ENCODE measurements at places on chromosomes 5 and 9.

DNA sequence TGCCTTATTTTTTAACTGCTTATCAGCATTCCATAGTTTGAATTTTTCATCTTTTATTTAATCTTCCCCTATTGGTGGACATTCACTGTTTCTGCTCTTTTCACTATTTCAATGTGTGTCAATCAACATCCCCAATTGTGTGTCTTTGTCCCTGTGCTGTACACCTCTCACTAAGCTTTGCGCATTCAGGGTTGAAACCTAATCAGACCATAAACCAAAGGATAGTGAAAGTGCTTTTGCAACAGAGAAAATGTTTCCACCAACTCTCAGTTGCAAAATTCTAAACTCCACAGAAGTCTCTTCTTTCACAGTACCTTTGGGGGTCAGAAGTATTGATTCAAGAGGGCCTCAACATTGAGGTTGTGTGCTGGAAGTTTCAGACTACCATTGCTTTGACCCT is 127.1 kb upstream of the SAP30L start:
- H3K27ac ChIP-seq, result no peak overlapping the region
- no peaks in the 10 kb centered on the region for H3K36me3 ChIP-seq
- H3K4me3 ChIP-seq, result no peak overlapping the region
- no peaks in the 10 kb centered on the region for H3K27me3 ChIP-seq
- H3K4me1 ChIP-seq, result peaks cover 4% of the 10 kb centered on the region

- no peak for DNase-seq
- H3K27me3 ChIP-seq, result no peaks in the 10 kb centered on the region
- H3K4me1 ChIP-seq, result peaks cover 2% of the 10 kb centered on the region
- H3K27ac ChIP-seq, result no peak overlapping the region
Observed at GRCh38 chr5:36423578-36424307, 122.0 kb upstream of the RANBP3L start.

GRCh38 chr9:126439883-126440653 is 113.4 kb downstream of the MVB12B start:
- no peak for DNase-seq
- no peak overlapping the region for H3K4me3 ChIP-seq
- peak overlapping the region; percentile 50 for H3K27ac ChIP-seq
- peaks cover 3% of the 10 kb centered on the region for H3K36me3 ChIP-seq
- H3K4me1 ChIP-seq, result peaks cover 18% of the 10 kb centered on the region
- H3K27me3 ChIP-seq, result no peaks in the 10 kb centered on the region

- no peaks in the 10 kb centered on the region for H3K4me1 ChIP-seq
- H3K27me3 ChIP-seq, result no peaks in the 10 kb centered on the region
- no peak overlapping the region for H3K4me3 ChIP-seq
- H3K27ac ChIP-seq, result no peak overlapping the region
Observed at GRCh38 chr9:17824616-17825264, 245.9 kb downstream of the SH3GL2 start.

DNA sequence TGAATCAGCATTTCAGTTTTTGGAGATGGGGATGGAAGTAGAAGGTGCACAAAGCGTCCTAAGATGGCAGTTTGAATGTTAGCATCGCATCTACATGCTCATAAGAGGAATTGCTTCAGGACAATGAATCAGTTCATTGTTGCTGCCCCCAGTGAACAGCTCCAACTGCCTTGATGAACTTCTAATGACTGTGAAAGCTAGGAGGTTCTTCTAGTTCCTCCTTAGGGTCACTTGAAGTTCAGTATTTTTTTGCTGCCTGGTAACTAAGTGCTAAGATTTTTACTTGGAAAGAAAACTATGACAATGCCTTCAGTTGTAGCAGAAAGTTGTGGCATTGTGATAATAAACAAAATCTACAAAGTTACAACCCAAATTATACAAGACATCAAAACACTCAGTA is 271.6 kb downstream of the RAB3C start:
- no peaks in the 10 kb centered on the region for H3K27me3 ChIP-seq
- no peak overlapping the region for H3K27ac ChIP-seq
- no peak for DNase-seq
- H3K36me3 ChIP-seq, result no peaks in the 10 kb centered on the region

- H3K4me1 ChIP-seq, result no peaks in the 10 kb centered on the region
- DNase-seq, result no peak
- H3K27me3 ChIP-seq, result no peaks in the 10 kb centered on the region
- no peak overlapping the region for H3K4me3 ChIP-seq
- H3K36me3 ChIP-seq, result no peaks in the 10 kb centered on the region
Observed at GRCh38 chr9:94700445-94700844, 26.1 kb upstream of the AOPEP start.

DNA sequence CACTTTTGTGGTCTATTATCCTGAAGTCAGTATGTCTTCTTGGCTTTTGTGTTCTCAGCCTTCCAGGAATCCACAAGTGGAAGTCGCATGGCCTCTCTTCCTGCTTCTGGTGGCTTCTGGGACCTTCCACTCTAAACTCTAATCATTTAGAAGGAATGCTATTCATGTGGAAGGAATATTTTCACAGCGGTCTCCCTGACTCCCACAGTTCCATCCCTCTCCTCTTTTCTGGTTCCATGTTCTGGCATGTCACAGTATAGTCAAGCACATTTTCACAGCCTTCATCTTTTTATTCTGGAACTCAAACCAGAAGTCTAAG is 7.3 kb upstream of the RAI14 start:
- H3K4me1 ChIP-seq, result no peaks in the 10 kb centered on the region
- no peak overlapping the region for H3K4me3 ChIP-seq
- DNase-seq, result no peak

- H3K4me1 ChIP-seq, result peaks cover 34% of the 10 kb centered on the region
- no peak overlapping the region for H3K4me3 ChIP-seq
- DNase-seq, result no peak
- no peak overlapping the region for H3K27ac ChIP-seq
- no peaks in the 10 kb centered on the region for H3K36me3 ChIP-seq
- H3K27me3 ChIP-seq, result no peaks in the 10 kb centered on the region
Observed at GRCh38 chr5:135400866-135401265, 1.8 kb upstream of the MACROH2A1 start.

DNA sequence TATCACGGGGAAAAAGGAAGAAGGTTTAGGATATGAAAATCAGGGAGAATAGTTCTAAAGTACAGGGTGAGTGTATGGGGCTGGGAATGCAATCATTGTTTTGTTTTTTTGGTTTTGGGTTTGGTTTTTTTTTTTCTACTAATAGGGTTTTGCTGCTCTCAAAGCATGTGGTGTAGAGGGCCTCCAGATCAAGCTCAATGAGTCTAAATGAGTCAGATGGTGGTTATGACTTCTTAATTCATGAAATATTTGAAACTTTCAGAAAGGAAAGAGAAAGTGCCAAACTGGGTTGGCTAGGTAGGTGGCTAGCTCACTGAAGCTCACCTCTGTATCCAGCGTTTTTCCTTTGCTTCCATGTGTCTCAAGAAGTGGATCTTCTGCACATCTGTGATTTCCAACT is 10.7 kb downstream of the OR1L8 start:
- no peak overlapping the region for H3K4me3 ChIP-seq
- no peak overlapping the region for H3K27ac ChIP-seq
- no peaks in the 10 kb centered on the region for H3K36me3 ChIP-seq
- no peaks in the 10 kb centered on the region for H3K27me3 ChIP-seq
- H3K4me1 ChIP-seq, result no peaks in the 10 kb centered on the region

DNA sequence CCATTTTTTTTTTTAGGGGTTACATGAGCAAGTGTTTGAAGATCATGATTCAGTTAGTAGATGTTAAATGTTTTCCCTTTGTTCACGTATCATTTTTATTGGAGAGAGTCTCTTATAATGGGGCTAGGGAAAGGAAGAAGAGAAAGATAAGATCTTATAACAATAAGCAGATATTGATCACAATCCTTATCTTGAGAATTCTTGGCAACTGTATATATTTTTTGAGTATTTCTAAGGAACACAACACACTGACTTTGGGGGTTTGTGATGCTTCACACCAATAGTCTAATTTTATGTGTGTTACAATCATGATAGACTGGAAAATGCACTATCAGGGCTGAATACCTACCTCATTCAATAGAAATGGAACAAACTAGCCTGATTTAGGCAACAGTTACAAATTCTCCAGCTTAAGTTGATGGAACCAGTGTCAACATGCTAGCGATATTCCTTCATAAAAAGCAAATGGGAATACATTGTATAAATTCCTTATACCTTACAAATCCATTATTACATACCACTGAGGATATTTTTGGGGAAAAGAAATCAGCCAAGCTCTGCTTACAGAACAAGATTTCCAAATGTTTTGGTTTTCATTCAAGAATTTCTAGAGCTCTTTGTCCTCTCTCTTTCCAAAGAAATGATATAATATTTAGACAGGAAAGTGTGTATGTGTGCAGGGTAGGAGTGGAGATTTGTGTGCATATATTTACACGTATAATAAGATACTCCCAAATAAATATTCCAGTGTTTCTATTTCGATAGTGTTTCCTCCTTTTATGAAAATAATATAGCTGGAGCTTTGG is 41.5 kb downstream of the SVEP1 start:
- H3K36me3 ChIP-seq, result no peaks in the 10 kb centered on the region
- H3K4me3 ChIP-seq, result no peak overlapping the region
- no peaks in the 10 kb centered on the region for H3K27me3 ChIP-seq
- H3K27ac ChIP-seq, result no peak overlapping the region

GRCh38 chr5:172902497-172903472 is 56.4 kb upstream of the RPL26L1 start:
- H3K4me1 ChIP-seq, result peaks cover 86% of the 10 kb centered on the region
- H3K27me3 ChIP-seq, result no peaks in the 10 kb centered on the region
- H3K36me3 ChIP-seq, result no peaks in the 10 kb centered on the region
- DNase-seq, result no peak
- peak overlapping the region; percentile 94 for H3K27ac ChIP-seq
- no peak overlapping the region for H3K4me3 ChIP-seq

DNA sequence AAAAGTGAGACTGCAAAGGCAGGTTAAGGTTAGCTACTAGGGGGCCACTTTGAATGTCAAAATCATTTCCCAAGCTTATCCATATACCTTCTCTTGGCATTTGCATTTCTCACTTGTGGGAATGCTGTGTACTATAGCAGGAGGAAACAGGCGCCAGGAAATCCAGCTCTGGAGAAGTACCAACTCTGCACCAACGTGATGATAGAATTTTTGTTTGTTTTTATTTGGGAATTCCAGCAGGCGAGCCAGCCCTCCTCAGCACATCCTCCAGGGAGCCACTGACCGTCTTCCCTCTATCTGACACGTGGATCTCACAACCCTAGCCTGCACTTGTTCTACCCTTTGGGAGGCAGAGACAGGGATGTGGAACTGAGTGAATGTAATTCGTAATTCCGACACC is 318.0 kb downstream of the ACTL7B start:
- H3K4me3 ChIP-seq, result no peak overlapping the region
- H3K27ac ChIP-seq, result no peak overlapping the region
- no peaks in the 10 kb centered on the region for H3K27me3 ChIP-seq
- H3K36me3 ChIP-seq, result no peaks in the 10 kb centered on the region
- H3K4me1 ChIP-seq, result no peaks in the 10 kb centered on the region
- no peak for DNase-seq

DNA sequence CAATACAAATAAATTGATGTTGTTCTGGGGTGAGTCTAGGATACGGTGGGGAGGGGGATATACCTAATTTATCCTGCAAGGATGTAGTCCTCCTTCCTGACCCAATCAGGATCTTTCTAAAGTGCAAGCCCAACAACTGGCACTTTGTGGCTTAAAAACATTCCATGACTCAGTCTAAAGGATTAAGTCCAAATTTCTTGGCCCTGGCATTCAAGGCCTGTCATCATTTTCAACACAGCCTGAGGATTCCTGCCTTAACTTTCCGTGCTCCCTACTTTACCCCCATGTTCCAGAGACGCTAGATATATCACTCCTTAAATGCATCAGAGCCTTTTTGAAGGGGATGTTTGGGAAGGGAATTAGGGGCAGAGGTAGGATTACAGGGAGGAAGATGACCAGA is 1.0 kb downstream of the FAM221B start:
- H3K4me1 ChIP-seq, result peaks cover 53% of the 10 kb centered on the region
- no peaks in the 10 kb centered on the region for H3K27me3 ChIP-seq
- H3K4me3 ChIP-seq, result no peak overlapping the region
- H3K36me3 ChIP-seq, result no peaks in the 10 kb centered on the region
- H3K27ac ChIP-seq, result no peak overlapping the region
- no peak for DNase-seq

GRCh38 chr9:95822583-95823431 is 52.7 kb upstream of the ERCC6L2 start:
- no peaks in the 10 kb centered on the region for H3K36me3 ChIP-seq
- no peak overlapping the region for H3K4me3 ChIP-seq
- no peak overlapping the region for H3K27ac ChIP-seq
- DNase-seq, result no peak
- H3K27me3 ChIP-seq, result no peaks in the 10 kb centered on the region

- H3K36me3 ChIP-seq, result no peaks in the 10 kb centered on the region
- DNase-seq, result no peak
- H3K4me1 ChIP-seq, result peaks cover 34% of the 10 kb centered on the region
- H3K27ac ChIP-seq, result no peak overlapping the region
Observed at GRCh38 chr9:89666364-89666763, 61.6 kb downstream of the GADD45G start.

- H3K36me3 ChIP-seq, result no peaks in the 10 kb centered on the region
- peaks cover 9% of the 10 kb centered on the region for H3K4me1 ChIP-seq
- DNase-seq, result no peak
- no peaks in the 10 kb centered on the region for H3K27me3 ChIP-seq
- no peak overlapping the region for H3K27ac ChIP-seq
- H3K4me3 ChIP-seq, result no peak overlapping the region
Observed at GRCh38 chr5:9538504-9538903, 7.4 kb downstream of the SEMA5A start.

DNA sequence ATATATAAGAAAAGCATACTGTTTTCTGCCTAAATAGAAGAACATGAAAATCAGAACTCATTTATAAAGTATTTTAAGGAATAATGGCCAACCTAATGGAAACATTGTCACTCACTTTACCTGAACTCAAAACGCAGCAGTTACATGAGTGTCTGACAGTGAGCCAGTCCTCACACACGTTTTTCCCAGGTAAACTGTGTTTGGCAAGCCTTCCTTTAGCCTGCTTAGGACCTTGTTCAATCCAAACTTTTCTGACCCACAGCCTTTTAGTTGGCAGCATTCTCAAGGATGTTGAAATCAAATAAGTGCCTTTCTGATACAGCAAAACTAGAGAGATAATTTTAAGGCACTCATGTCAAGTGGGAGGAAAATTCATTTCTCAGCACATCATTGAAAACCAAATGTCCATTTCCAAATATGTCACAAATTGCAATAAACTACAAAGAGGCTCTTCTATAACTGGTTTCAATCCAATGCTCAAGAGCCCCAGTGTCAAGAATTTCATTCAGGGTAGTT is 83.5 kb upstream of the SPDL1 start:
- no peak for DNase-seq

DNA sequence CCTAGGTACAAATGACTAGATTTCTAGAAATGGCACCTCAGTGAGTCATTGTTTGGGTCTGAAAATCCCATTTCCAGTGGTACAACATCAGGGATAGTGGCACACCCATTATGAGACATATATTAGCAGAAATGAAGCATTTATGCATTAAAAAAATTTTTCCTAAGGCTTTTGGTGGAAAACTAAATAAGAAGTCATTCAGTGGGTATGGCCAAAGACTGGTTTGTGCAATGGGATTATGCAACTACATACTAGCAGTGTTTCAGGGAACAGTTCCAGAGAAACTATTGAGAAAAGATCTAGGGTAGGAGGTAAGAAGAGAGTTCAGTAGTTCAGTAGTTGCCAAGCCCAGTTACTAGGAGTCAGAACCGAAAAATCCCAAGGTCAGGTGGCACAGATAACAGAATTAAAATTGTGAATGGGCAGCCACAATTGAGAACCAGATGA is 106.5 kb upstream of the HAPLN1 start:
- DNase-seq, result no peak
- no peaks in the 10 kb centered on the region for H3K36me3 ChIP-seq
- H3K27me3 ChIP-seq, result no peaks in the 10 kb centered on the region
- no peak overlapping the region for H3K4me3 ChIP-seq
- no peak overlapping the region for H3K27ac ChIP-seq

GRCh38 chr9:18077941-18078678 is 395.8 kb upstream of the ADAMTSL1 start:
- H3K27me3 ChIP-seq, result peaks cover 3% of the 10 kb centered on the region
- no peak for DNase-seq
- no peaks in the 10 kb centered on the region for H3K36me3 ChIP-seq
- H3K4me1 ChIP-seq, result no peaks in the 10 kb centered on the region
- H3K4me3 ChIP-seq, result no peak overlapping the region
- no peak overlapping the region for H3K27ac ChIP-seq
